Type B pancreatic cell (in vitro differentiated cells): ENCODE measurements at places on chromosomes 4 and X. TPM values are rescaled to one million over a fixed set of nuclear protein-coding genes. Genes with fewer than 3 reads are reported as not detected.

The FGF16 gene
- not detected in 2 replicates for total RNA-seq

The SEPSECS gene
- total RNA-seq = 8.0 and 8.7 TPM in 2 replicates

The SPANXB1 gene
- not detected in 2 replicates for total RNA-seq

The GPR173 gene
- total RNA-seq = 4.5 and 11.5 TPM in 2 replicates

The GAGE12E gene
- not detected in 2 replicates for total RNA-seq

The UCHL1 gene
- total RNA-seq = 45.1 and 183 TPM in 2 replicates

The NEXMIF gene
- total RNA-seq = 1.1 and 1.9 TPM in 2 replicates

The DKK2 gene
- 0.81 and 15.1 TPM in 2 replicates for total RNA-seq

The TBC1D9 gene
- 29.1 and 34.1 TPM in 2 replicates for total RNA-seq
